ENCODE measurements at places on chromosomes 12 and 14.
A peak's percentile ranks its signal among the peaks of the same experiment; 100 is the strongest.

DNA sequence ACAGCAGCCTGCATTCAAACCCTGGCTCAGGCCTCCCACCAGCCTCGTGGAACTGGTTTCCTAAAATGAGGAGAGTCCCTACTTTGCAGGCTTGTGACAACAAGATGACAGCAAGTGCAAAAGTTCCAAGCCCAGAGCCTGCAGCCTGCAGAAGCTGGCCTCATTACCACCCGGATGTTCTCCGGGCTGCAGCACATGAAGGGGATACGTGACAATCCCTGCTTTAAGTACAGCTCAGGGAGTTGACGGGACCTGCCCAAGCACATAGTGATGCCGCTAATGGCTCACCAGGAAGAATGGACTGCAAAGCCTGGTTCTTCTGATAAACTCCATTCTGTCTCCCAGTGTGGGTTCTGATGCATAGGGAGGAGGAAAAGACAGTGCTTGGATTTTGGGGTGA, 15.0 kb downstream of the SSH1 start:
- no peak for DNase-seq

DNA sequence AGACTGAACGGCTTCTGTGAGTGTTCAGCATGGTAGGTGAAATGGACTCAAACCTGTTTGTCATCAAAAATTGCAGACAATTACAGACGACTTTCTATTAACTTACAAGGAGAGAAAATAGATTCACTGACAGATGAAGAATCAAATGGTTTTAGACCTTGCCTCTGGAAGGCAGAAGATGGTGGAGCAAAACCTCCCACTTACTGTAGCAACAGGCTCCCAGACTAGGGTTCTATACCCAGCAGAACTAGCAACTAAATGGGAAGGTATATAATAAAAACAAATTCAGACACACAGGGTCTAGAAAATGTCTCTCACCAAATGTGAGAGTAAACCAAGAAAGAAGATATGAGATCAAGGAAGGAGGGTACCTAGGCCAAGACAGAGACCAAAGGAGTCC, 36.8 kb downstream of the RNF34 start:
- no peak for DNase-seq

GRCh38 chr12:94879542-94879941, 124.0 kb downstream of the NDUFA12 start:
- DNase-seq = no peak

- no peak for DNase-seq
Observed at GRCh38 chr12:4862809-4863208, 46.9 kb upstream of the KCNA1 start.

- no peak for DNase-seq
Observed at GRCh38 chr12:90338365-90338764, 616.6 kb downstream of the CCER1 start.

DNA sequence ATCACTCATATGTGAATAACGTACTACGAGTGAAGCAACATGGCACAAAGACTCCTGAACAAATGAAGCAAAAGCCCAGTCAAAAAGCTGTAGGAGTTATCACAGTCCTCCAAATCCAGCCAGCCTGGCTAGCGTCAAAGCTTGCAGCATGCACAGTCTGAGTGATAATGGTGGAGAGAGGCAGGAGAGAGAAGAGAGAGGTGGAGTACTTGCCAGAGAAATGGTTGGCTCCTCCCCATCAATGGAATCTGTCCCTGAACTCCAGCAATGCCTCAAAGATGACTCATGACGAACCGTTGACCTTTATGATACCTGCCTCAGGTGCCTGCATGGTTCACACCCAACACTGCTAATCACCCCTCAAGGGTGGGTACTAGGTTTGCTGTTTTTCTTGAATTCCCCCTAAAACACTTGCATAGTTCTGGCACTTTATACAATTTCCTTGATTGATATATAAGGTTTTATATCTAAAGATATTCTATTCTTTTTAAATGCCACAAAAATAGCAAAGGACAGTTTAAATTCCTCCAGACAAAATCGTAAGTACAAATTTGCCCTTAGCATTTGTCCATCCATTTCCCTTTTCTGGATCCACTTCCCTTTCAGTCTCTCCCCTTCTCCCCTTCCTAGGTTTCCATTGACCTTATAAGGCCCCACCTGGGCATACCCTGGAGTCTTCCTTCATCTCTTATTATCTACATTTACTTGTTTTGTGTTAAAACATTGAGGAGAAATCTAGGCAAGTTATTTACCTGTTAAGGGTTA, 10.2 kb downstream of the ARHGDIB start:
- no peak for DNase-seq

GRCh38 chr14:50333014-50333509, 20.9 kb downstream of the DMAC2L start:
- no peak for DNase-seq

GRCh38 chr14:87000081-87000480, 992.9 kb downstream of the GALC start:
- no peak for DNase-seq

DNA sequence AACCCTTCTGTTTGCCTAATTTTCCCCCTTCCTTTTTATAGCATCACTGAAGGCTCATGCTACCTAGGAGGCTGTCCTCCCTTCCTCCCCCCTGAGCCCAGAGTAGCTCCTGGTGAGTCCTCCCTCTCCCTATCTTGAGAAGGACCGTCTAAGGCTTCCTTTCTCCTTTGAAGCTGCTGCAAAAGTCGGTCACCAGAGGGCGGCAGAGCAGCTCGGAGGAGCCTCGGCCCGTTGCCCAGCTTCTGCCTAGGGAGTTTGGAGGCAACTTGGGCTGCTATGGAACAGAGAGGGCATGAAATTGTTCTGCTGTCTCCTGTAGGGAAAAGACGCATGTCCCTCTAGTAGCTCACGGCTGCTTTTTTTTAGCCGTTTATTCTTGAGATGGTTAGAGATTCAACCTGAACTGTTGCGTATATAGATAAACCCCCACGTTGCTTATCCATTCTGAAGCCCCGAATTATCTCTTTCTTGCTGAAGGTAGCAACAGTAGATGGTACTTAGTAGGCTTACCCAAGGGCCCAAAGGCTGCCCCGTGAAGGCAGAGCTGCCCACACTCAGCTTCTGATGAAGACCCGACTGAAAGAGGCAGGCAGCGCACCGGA, 5.7 kb downstream of the WNT5B start:
- peak; percentile 45 for DNase-seq

DNA sequence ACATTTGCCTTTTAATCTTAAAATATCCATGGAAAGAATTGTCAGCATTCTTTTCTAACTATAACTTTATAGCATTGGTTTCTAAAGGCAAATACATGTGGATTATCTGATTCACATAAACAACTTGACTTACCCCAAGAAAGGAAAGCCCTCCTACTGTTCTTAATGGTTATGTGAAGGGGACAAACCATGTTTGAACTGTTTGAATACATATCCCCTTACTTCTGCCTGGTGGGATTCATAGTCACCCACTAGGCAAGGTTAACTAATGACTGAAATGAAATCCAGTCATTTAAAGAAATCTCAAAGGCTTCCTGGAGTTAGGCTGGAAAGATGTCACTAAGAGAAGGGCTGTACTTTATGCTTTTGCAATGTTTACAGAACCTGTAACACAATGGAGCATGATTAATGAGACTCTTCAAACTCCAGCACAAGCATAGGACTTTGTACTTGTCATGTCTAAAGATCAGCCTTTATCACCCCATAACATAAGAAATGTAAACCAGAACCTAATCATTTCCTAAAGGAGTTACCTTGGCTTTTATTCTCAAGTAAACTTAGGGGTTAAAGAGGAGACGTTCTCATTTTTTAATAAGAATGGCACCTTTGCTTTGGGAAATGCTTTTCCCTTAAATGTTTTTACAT, 10.2 kb upstream of the FLRT2 start:
- no peak for DNase-seq

DNA sequence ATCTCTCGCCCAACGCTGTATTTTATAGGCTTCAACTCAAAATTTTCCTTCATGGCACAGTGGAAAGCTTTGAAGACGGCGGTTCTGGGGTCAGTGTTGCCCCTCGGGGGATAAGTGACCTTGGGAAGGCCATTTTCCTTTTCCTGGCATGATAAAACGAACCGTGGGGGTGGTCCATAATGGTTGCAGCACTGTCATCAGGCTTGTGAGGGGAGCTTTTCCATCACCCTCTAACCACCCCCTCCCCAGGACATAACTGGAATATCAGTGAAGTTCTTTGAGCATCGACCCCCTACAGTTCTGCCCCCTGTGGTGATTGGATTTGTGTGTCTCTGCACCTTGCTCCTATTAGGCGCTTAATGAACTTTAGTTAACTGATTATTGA, 16.0 kb downstream of the FOS start:
- DNase-seq = no peak

DNA sequence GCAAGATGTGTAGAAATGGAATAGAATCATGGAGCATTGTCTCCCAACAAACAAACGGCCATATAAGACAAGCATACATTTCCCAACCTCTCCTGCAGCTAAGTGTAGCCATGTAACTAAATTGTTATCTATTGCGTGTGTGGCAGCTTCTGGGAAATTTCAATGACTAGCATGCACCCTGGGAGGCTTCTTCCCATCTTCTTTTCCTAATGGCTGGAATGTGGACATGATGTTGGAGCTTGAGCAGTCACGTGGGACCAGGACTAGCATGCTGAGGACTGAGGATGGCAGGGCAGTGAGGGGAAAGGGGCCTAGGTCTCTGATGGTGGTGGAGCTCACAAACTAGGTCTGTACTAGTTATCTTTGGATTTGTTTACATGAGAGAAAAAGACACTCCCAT, 21.7 kb upstream of the CTDSP2 start:
- DNase-seq = no peak

GRCh38 chr12:51868821-51869495, 18.9 kb upstream of the ANKRD33 start:
- DNase-seq = no peak

DNA sequence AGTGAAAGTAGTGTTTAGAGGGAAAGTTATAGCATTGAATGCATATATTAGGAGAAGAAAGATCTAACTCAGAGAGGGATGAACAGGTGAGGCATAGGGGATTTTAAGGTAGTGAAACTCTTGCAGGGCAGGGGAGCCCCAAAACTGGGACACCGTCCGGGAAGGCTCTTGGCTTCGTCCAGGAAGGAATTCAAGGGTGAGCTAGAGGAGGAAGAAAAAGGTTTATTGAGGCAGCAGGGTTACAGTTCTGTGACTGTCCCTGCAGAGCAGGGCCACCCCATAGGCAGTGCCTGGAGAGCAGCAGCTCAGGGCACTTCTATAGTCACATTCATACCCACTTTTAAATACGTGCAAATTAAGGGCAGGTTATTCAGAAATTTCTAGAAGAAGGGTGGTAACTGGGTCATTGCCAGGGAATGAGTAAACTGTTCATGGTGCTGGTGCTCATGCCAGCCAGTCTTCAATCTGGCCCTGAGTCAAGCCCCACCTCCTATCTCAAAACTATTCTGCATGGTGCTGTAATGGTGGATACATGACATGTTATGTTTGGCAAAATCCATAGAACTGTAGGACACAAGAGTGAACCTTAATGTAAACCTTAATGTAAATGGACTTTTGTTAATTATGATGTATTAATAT, 1.2 kb upstream of the OAS1 start:
- DNase-seq = no peak

- no peak for DNase-seq
Observed at GRCh38 chr12:55820679-55821078, 2.8 kb downstream of the ORMDL2 start.

GRCh38 chr12:46266382-46266791, 2.5 kb downstream of the SLC38A1 start:
- no peak for DNase-seq

GRCh38 chr14:45838597-45838996, 585.6 kb upstream of the MIS18BP1 start:
- DNase-seq = no peak

- DNase-seq = no peak
Observed at GRCh38 chr14:69941768-69942742, 62.8 kb downstream of the SMOC1 start.

GRCh38 chr12:131102991-131103668, 149.4 kb downstream of the ADGRD1 start:
- DNase-seq = no peak

DNA sequence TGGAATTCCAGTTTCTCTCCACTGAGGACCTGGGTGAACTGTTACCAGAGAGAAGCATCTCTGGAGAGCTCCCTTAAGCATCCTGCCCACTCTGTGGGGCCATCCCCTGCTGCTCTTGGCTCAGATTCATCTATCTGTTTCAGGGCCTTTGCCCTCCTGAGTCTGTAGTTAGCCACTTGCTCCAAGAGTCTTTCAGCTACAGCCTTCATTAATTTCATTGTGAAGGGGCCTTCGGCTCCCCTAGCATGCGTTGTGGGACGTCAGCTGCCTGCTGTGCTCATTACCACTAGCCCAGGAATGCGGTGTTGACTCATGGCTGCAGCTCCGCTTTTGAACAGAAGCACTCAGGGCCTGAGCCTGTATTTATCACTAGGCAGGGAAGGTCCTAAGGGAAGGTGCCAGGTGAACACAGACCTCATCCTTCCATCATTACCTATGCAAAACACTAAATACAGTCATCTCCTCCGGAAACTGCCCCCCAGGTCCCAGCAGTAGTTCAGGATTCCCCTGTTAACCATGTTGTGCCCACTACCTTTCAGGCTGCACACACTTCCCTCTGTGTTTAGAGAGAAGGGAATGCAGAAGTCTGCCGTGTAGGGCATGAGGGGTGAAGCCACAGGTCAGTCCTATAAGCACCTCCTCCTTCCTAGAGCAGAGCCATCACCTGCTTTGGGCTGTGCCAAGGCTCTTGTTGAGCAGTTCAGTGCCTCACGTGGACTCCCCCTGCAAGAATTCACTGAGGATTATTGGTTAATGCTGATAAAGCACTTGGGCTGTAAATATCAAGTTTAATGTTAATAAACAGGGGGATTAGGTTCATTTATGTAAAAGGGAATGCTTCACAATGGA, 191.4 kb downstream of the CACNA1C start:
- peak; percentile 92 for DNase-seq

- no peak for DNase-seq
Observed at GRCh38 chr14:64659366-64659765, 44.9 kb upstream of the PLEKHG3 start.

Measured in smooth muscle cell of the brain vasculature (primary cell).